Stimulated activated CD8-positive, alpha-beta memory T cell treated with anti-CD3 and anti-CD28 coated beads, Interleukin-4, amount 100 ng/mL, for 1 hour (primary cell): ENCODE measurements at places on chromosomes 7 and 10.

- no peak for DNase-seq
Measured at GRCh38 chr7:128892521-128893250, 17.8 kb downstream of the KCP start.

DNA sequence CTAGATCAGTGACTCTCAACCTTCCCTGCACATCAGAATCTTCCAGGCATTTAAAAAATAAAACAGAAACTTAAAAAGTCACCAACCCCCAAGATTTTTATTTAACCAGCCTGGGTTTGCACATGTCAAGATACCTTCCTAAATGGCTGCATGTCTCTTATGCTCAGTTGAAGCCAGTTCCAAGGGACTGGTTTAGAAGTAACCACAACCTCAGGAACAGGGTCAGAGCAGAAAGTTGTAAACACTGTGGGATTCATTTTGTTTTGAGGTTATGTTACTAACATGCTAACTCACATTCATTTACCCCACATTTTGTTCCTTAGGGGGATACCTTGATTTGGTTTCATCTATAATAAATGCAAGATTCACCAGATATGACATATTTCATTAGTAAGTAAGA, 72.9 kb downstream of the PKD1L1 start:
- DNase-seq = no peak

GRCh38 chr7:69941077-69941651, 342.9 kb downstream of the AUTS2 start:
- DNase-seq = no peak

DNA sequence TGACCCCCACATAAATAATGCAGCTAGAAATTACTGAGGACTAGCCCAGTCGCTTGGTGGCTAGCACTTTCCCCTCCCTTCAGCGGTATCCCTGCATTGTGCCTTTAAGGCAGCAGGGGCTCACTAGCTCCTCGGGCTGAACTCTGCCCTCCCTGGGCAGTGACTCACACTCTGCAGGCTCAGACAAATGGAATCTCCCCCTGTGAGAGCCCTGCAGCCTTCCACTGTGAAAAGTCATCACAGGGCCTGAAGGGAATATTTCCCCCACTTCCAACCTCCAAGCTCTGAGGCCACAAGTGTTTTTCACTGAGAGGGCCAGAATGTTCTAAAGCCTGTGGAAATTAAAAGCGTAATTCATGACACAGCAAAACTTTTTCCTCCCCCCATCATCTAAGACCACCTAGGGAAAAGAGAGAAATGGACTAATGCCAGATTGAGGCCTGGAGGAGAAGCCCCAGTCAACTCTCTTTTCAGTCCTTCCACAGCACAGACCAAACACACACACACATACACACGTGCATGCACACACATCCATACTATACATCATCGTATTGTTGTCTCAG, 93.6 kb upstream of the COL1A2 start:
- DNase-seq = no peak

GRCh38 chr7:113698556-113699220, 220.1 kb downstream of the PPP1R3A start:
- no peak for DNase-seq

- no peak for DNase-seq
Measured at GRCh38 chr7:39102234-39102633, 124.5 kb downstream of the POU6F2 start.

- no peak for DNase-seq
Measured at GRCh38 chr10:70803775-70804420, 11.8 kb upstream of the SGPL1 start.

- no peak for DNase-seq
Measured at GRCh38 chr10:74419958-74420375, 268.9 kb downstream of the ADK start.

DNA sequence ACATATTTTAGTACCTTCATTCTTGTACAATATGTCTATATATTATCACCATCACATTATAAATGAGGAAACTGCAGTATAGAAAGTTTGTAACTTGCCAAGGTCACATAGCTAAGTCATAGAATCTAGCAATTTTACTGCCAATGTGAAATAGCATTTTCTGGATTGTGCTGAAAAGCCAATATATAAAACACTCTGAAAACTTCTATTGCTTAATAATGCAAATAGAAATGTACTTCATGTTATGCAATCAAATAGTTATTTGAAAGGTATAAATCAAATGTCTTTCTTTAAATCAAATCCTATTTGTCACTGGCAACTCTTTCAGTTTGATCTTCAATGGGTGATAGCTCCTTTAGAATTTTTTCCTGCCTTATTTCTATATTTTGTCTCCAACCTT, 129.5 kb downstream of the TMEM26 start:
- DNase-seq = no peak
